ENCODE measurements at places on chromosomes 6 and 20.

DNA sequence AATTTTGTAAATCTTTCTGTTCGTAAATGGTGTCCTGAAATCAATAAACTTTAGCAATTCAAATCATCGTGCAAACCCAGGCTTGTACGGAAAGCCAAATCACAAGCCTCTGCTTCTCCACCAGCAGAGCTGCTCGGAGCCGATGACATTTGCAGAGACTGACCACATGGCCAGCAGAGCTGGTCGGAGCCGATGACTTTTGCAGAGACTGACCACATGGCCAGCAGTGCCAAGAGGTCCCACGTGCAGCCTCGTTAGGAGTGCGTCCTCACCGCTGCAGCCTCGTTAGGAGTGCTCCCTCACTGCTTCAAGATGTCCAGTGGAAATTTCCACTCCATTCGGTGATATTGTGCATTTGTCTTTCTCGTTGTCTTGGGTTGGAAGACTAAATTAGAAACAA lies 28.5 kb downstream of the SMOC2 start:
- no peak for DNase-seq

GRCh38 chr6:75993236-75994162 lies 79.0 kb downstream of the IMPG1 start:
- no peak for DNase-seq

GRCh38 chr6:55445648-55446204 lies 118.5 kb downstream of the GFRAL start:
- DNase-seq: peak; percentile 46

DNA sequence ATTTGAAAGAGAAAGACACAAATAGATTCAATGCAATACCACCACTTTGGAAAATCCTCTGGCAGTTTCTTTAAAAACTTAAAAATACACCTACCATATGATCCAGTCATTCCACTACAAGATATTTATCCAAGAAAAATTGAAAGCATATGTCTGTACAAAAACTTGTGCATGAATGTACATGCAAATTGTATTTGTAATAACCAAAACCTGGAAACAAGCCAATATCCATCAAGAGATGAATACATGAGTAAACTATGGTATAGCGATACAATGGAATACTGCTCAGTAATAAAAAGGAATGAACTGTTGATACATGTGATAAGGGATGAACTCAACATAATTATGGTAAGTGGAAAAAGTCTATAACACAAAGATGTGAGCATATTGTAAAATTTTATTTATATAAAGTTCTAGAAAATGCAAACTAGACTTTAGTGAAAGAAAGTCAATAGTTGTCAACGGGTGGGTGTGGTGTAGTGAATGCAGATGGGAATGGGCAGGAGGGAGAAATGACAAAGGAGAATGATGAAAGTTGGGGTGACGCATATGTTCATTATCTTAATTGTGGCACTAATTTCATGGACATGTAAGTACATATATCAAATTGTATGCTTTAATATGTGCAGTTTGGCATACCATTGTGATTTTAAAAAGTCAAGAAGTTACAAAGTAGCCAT lies 347.5 kb downstream of the SAMD5 start:
- no peak for DNase-seq

GRCh38 chr6:126824815-126825214 lies 293.7 kb upstream of the RSPO3 start:
- DNase-seq: no peak

DNA sequence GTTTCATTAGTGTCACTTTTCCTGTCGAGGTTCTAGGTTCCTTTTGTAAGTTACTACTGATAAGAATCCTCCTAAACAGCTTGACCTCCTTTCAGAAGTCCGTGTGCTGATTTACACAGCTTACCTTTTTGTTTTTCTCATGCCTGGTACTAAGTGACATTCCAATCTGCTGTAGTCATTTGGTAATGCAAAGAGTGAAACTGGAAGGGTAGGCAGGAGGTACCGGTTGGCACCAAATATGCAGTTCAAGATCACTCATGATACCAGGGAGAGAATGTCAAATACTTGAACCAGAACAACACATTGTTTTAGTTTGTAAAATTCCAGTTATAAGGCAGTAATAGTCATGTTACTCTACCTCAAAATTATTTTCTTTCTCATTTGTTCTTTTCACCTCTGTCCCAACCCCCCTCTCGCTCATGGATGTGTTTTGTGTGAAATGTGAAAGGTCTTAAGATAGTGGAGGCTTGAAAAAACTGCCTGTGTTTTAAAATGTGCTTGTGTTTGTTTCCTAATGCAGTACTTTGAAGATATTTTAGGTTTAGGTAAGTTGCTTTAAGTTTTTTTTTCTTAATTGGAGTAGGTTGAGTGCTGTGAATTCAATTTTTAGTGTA lies 23.2 kb downstream of the AFDN start:
- DNase-seq: no peak

DNA sequence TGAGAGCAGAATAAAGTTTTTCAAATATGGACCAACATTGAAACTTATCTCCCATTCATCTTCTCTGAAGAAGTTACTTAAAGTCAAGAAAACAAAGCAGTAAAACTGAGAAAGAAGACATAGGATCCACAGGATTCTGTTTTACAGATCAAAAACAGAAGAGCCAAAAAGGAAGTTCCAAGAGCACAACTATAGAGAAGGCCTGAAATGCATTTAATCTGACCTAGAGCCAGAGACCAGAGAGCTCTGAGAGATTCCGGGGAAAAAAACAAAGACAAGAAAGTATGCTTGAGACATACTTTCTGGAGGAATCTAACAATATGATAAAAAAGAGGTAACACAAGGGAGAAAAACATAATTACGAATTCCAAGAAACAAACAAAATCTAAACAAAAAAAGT lies 26.1 kb downstream of the SRPK1 start:
- no peak for DNase-seq

GRCh38 chr20:17609811-17610377 lies 40.0 kb downstream of the DSTN start:
- DNase-seq: no peak

GRCh38 chr6:169160091-169160854 lies 93.4 kb downstream of the THBS2 start:
- DNase-seq: no peak

- no peak for DNase-seq
These were observed 123.8 kb downstream of the FAM83B start for GRCh38 chr6:54970337-54970736.

GRCh38 chr20:54379893-54380584 lies 95.4 kb upstream of the DOK5 start:
- DNase-seq: no peak

DNA sequence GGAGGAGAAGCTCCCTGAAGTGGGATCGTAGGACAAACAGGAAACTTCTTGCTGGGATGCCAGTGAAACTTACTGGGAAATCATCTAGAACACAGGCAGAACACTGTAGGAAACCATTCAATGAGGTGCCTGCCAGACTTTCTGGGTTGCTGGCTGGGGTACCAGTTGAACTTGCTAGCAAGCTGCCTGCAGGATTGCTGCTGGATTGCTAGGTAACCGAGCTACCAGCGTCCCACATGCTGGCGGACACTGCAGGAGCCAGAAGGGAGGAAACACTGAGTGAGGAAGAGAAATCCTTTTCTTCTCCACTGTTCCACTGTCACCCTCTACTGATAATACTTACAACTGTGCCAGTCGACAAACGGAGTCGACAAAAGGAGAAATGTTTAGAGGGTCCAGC lies 91.3 kb upstream of the SLC35B3 start:
- no peak for DNase-seq

DNA sequence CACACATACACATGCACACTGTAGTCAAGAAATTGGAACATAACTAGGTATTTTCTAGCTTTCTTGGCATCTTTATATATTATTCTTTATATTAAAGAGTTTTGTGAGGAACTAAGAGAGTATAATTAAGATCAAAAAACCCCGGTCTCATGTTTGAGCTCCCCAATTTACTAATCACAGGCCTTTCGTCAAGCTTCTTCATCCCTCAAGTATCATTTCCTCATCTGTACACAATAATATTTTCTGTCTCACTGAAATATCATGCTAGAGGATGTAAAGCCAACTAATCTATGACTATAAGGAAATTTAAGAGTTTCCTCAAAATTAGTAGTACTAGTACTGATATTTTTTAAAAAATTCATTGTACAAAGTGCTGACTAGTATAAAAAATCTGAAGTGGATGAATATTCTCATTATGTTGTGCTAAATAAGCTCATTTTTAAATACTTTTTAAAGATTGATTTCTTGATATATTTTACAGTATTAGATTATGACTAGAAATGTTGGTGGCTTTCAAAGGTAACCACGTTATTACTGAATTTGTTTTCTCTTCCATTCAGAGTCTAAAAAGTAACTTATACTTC lies 28.0 kb downstream of the PEX3 start:
- no peak for DNase-seq

DNA sequence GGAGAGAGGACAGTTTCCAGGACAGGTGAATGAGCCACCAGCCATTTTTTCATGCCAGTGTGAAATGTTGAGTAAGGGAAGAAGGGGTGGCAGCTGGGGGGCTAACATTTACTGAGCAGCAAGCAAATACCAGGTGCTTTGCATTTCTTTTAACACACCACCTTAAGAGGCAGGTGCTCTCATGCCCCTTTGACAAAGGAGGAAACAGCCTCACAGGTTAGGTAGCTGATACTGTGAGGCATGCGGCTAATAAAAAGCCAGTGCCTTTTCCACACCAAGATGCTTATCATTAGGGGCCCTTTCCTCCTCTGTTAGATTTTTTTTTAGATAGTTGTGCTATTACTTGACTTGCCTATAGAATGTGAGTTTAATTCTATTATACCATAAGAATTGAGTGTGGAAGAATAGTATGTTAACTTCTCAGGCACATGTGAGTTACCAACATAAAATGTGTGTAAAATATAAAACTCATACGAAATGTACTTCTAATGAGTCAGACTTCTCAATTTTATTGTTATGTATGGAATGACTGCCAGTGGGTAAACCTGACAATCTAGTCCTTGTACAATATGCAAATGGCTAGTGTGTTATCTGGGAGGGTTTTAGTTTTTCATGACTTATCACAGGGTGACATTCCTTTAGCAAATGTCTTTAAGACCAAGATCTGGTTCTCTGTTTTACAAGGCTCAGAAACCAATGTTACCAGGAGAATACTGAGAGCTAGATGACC lies 260.0 kb downstream of the TMEM242 start:
- no peak for DNase-seq

DNA sequence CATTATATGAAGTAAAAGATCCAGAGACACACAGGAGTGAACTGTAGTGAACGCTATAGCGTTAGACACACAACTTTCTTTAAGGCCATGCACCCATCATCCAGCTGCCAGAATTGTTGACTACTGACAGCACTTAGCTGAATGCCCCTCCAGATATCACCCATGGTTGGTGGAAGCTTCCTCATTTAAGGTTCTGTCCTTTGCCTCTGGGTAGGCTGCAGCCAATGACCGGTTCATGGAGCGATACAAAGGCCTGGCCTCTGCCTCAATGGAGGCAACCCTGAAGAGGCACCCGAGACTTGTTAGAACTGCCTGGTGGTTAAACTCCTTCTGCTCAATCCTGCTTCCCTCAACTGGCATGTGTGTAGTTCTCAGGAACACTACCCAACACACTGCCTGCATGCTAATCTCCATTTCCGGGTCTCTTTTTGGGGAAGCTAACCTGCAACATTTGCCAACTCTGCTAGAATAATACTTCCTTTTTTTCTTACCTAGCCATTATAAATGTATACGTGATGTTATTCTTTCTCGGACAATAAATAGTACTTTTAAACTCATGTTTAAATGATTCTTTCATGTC lies 49.8 kb upstream of the THEMIS start:
- DNase-seq: peak; percentile 89

DNA sequence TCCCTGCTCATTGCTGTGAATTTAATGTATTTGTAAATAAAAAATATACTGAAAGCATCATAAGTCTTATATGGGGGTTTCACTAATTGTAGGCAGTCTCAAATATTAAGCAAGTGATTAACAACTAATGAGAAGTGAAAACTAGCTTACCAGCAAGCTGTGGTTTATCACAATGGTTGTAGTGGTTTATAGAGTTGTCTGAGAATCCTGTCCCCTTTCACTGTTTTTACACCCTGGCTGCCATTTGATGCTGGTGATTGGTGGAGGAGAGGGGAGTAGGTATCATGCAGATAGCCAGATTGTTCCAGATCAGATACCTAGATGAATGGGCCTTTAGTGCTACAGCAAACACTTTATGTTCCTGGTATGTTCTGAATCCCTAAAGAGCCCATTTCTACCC lies 6.0 kb downstream of the MKKS start:
- DNase-seq: no peak

- DNase-seq: no peak
These were observed 62.0 kb downstream of the GPX5 start for GRCh38 chr6:28587746-28588075.

- no peak for DNase-seq
These were observed 89.4 kb upstream of the PAK5 start for GRCh38 chr20:9928281-9928737.

DNA sequence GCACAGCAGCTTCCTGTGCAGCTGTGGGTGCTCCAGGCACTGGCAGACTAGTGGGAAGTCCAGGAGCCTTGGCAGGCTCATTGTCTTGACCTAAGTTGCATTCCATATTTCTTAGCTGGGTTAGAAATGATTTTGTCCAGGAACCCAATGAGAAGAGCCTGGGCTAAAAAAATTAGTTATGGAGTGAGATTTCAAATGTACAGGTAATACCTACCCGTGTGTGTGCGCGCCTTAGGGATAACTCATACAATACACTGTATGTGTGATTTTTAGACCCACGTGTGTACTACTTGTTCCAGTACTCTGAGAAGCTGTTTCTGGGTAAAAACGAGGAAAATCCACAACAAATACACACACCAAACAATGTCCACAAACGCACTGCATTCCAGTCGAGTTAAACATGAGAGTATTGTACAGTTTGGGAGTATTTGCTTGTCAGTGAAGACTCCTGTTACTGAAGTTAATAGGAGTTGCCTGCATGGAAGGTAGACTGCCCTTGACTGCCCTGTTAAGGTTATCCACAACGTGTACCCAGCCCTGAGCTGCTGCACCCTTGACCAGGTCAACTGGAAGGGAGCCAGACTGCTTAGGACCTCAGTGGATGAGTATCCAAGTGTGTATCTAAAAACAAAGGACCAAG lies 1.4 kb downstream of the PAQR8 start:
- no peak for DNase-seq

DNA sequence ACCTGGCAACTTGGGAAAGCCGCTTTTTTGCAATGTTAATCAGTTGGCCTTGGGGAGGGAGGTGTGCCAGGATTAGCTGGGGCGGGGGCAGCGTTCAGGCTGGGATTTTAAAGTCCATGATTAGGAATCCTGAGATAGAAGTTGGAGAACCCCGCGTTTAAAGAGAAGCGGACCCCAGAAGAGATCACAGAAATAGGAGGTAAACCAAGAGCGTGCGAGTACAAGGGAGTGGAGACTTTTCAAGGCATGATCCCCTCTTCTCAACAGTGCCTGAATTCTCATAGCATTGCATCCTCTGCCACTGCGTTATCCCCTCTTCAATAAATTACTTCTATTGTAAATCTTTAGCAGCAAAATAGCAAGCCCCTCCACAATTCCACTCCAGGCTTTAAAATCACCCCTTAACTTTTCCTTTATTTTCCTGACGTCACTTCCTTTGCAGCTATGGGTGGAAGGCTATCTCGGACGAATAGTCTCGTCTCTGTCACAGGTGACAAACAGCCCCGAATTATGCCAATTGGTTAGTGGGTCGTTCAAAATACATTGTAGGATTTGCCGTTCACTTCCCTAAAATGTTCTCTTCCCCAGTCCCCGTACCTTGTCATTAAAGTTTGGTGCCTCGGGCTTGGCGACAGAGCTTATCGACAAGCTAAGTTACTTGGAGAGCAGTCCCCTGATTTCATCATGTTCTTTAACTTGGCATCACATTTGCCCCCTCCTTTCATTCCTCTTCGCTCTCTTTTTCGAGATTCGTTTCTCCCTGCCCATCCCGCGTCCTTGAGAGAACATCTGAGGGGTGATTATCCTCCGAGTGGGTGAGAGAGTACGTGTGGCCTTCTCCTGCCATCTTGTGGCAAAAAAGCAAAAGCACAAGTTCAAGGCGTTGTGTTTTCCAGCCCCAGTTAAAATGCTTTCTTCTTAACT lies 17.1 kb downstream of the OR2B2 start:
- DNase-seq: peak; percentile 92

Data from KBM-7 (cell line).